Hepatocyte (in vitro differentiated cells): ENCODE measurements at places on chromosomes 3 and 15.

DNA sequence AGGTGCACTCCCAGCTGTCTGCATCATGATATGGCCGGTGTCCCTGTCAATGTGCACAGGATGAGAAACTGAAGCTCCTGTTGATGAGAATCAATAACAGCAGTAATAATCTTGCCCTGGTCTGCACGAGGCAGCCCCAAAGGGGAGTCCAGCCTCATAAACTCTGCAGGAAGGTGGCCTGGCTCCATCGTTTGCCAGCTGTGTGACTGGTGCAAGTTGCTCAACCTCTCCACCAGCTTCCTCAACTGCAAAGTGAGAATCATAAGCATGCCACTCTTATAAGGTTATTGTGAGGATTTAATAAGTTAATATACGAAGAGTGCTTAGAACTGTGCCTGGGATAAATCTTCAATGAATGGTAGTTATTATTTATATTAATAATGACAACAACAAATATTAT, 203.4 kb upstream of the HES1 start:
- DNase-seq: no peak

DNA sequence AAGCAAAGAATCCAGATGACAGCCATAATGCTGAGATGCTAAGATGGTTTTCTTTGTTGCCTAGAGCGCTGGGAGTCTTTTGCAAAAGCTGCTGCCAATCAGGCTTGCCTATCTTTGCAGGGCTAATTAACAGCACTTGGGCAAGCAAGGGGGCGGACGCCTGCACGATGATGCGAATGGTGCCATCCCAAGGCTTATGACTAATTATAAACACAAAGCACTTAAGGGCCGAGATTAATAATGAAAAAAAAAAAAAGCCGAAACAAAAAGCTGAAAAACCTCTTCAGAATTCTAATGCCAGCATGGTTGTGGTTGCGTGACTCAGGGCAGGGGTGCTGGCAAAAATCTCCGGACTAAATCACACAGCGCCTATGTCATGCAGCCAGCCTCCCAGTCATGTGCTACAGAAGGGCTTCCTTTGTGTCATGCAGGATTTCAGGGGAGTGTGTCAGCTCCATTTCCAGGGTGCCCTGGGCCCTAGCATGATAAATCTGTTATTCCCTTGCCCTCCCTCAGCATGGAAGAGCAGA, 185.0 kb upstream of the ANKRD28 start:
- no peak for DNase-seq

GRCh38 chr3:195007766-195008165, 263.2 kb downstream of the XXYLT1 start:
- DNase-seq: no peak

- DNase-seq: no peak
Measured at GRCh38 chr3:15159501-15160136, 46.4 kb upstream of the CAPN7 start.

- peak; percentile 30 for DNase-seq
Measured at GRCh38 chr3:178671791-178672190, 135.6 kb downstream of the KCNMB2 start.

- DNase-seq: no peak
Measured at GRCh38 chr3:43254125-43254524, 32.2 kb upstream of the SNRK start.

GRCh38 chr3:108780235-108780634, 23.0 kb upstream of the RETNLB start:
- no peak for DNase-seq

DNA sequence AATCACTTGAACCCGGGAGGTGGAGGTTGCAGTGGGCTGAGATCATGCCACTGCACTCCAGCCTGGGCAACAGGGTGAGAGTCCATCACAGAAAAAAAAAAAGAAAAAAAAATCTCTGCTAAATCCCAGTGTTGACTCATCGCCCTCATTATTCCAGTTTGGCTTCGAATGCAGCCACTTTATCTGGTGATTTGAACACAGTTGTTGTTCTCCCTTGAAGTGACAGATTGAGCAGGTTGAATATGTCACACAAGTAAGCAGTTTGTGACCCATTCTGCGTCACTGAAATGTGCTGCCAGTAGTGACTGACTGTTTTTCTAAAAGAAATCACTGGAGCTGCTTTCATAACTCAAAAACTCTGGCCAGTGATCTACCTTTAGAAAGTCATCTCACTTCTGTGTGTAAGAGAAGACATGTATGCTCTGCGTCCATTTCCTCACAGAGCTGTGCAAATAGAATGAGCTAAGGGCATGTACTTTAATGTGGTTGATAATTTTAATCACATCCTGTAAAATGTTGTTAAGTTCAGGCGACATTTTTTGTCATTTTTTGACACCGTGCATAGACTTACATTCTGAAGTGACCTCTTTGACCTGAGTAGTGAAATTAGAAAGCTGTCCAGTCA, 12.5 kb downstream of the DOCK3 start:
- DNase-seq: no peak

DNA sequence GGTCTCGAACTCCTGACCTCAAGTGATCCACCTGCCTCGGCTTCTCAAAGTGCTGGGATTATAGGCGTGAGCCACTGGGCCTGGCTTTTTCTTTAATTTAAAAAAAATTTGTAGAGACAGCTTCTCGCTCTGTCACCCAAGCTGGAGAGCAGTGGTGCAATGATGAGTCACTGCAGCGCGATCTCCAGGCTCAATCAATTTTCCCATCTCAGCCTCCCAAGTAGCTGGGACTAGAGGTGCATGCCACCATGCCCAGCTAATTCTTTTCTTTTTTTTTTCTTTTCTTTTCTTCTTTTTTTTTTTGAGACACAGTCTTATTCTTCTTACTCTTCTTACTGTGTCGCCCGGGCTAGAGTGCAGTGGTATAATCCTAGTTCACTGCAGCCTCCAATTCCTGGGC, 19.8 kb downstream of the TUBGCP4 start:
- no peak for DNase-seq

DNA sequence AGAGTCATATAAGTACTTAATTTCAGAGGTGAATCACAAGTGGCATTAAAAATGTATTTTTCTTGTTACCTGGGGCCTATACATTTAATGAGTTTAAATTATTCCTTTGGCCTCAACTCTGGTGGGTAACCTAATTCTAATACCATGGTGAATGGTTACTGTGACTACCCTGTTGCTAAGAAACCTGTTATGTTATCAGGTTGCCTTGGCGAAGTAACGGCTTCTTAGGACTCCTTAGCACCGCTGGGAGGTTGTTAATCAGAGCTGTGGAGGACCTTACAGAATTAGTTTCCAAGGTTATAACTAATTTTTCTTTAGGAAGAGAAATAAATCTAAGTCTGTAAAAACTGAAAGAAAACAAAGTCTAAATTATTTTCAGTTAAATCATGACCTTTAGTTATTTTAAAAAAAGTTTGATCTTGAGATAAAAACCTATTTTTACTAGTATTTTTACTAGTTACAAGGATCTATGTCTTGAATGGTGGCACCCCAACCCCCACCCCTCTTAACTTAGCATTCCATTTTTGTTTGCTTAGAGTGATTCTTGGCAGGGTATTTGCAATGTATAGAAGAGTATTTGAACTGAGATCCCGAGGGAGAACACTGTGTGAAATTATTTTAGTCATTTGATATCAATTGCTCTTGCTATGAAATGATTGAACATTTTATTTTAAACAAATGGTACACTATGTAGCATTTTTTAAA, 155.5 kb downstream of the FNDC3B start:
- no peak for DNase-seq

- DNase-seq: no peak
Measured at GRCh38 chr3:126911162-126912026, 71.5 kb upstream of the PLXNA1 start.

DNA sequence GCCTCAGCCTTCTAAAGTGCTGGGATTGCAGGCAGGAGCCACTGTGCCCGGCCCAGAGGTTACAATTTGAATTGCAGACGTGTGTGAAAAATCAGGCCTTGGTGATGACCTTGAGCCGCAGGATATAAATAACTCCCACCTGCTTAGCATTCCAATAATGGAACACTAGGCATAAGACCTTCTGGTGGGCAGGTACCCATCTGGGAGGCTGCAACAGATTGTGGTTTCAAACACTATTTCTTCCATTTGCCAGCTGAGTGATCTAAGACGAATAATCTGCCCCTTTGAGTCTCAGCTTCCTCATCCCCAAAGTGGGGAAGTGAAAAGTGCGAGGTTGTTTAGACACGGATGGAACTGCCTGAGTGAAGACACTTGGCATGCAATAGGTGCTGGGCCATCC, 47.7 kb upstream of the HERC1 start:
- DNase-seq: no peak

DNA sequence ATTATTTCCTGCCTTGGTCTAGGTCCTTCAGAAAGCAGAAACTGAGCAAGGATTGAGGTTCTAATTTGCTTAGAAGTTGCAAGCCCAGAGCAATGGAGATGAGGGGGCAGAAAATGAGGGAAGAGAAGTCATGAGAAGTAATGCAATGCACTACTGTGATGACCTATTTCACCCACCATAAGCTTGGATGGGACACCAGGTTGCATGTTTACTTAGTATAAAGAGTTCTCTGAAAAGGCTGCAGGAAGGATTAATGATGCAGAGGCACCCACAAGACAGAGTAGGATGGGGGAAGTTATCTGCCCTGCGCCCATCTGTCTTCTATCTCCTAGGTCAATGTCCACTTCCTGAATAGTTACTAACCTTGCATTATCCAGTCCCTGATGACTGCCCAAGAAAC, 84.8 kb upstream of the SNRK start:
- no peak for DNase-seq

DNA sequence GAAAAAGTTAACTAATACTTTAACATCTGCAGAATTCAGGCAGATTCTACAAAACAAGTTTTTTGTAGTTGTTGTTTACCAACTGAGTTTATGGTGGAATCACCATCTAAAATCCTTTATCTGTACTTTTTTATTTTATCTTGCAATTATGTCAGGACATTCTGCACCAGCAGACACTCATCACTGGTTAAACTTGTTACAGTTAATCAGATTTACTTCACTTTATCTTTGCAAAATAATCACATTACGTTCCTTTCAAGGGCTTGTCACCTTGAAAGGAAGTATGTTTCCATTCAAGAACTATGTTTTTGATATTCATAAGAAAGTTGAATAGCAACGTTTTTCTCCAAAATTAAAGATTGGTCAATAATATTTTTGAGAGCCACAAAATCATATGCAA, 796.6 kb upstream of the ROBO1 start:
- no peak for DNase-seq

DNA sequence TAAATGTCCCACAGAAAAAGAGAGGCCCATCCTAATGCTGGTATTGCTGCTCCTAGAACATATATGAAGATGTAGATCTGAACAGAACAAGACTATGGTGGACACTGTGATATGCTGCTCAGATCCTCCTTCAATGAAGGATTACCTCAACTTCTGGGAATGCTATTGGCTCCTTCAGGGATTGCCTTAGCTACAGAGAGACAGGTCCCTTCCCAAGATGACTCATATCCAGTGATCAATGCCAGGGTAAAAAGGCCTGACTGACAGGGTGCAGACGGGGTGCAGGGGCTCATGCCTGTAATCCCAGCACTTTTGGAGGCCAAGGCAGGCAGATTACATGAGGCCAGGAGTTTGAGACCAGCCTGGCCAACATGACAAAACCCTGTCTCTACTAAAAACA, 20.5 kb upstream of the STAG1 start:
- DNase-seq: no peak

- no peak for DNase-seq
Measured at GRCh38 chr3:25679642-25680302, 15.1 kb upstream of the TOP2B start.

- no peak for DNase-seq
Measured at GRCh38 chr15:100940767-100941379, 21.7 kb downstream of the LRRK1 start.

GRCh38 chr3:156792114-156792513, 34.0 kb upstream of the LEKR1 start:
- no peak for DNase-seq

DNA sequence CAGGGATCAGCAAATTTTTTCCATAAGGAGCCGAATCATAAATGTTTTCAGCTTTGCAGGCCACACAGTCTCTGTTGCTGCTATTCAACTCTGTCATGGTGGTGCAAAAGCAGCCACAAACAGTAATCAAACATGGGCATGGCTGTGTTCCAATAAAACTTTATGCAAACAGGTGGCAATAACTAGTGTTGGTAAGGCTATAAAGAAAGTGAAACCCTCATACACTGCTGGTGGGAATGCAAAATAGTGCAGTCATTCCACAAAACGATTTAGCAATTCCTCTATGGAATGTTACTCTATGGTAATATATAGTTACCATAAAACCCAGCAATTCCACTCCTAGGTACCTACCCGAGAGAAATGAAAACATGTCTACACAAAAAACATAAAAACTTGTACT, 14.0 kb upstream of the MRPS25 start:
- DNase-seq: no peak

DNA sequence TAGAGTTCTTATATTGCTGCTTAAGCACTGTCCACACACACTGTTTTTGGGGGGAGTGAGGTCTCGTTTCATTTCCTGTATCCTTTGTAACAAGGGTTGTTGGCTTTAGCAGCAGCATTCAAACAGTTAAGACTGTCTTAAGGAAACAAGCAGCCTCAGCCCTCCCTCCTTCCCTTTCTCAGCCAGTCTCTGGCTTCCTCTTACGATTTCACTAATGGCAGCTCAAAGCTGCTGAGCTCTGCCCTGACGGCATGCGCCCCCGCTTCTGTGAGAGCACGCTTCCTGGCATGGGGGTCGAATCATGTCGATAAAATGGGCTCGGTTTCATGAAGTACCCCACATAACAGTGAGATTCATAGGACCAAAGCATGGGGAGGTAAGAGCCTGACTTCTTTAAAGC, 105.0 kb downstream of the KLHL25 start:
- DNase-seq: peak; percentile 58

DNA sequence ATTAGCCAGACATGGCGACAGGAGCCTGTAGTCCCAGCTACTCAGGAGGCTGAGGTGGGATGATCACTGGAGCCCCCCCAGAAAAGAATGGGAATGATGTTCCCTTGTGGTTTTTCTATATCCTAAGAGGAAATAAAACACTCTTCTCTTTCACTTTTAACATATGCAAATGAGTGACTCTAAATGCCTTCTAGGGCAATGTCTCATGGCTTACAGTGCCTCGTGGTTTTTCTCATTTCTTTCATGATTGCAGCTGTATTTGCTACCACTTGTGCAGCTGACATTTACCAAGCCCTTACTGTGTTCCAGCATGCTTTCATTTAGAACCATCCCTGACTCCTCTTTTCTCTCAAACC, 26.4 kb downstream of the STOML1 start:
- DNase-seq: no peak

DNA sequence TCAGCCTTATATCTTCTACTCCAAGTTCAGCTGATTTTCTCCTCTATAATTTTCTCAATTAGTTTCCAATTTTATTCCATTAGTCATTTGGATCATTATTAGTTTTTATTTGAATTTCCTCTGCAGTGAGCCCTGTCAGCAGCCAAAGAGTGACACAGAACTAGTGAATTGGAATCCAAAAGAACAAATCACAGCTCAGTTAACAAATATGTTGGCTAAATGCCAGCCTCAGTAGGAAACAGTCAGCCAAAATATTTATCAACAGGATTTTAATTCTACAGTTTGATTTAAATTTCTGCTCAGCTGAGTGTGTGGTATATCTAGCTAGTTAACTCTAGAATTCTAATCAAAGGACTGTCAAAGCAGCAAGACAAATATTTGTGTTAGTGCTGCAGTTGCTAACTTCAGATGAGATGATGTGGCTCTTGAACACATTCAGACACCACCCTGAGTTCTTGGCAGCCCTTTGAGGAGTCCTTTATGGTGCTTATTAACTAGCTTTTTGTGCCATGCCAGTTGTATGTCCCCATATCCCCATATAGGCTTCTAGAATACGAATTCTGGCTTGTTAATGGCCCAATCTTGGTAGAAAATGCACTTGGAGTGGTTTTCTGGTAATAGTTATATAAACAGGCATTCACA, 194.5 kb downstream of the CPNE4 start:
- DNase-seq: no peak

- DNase-seq: no peak
Measured at GRCh38 chr3:168611826-168612225, 516.1 kb upstream of the GOLIM4 start.
